ENCODE measurements at places on chromosomes 7 and 10.

- no peak for DNase-seq
Observed at GRCh38 chr7:74138945-74139843, 35.0 kb upstream of the EIF4H start.

DNA sequence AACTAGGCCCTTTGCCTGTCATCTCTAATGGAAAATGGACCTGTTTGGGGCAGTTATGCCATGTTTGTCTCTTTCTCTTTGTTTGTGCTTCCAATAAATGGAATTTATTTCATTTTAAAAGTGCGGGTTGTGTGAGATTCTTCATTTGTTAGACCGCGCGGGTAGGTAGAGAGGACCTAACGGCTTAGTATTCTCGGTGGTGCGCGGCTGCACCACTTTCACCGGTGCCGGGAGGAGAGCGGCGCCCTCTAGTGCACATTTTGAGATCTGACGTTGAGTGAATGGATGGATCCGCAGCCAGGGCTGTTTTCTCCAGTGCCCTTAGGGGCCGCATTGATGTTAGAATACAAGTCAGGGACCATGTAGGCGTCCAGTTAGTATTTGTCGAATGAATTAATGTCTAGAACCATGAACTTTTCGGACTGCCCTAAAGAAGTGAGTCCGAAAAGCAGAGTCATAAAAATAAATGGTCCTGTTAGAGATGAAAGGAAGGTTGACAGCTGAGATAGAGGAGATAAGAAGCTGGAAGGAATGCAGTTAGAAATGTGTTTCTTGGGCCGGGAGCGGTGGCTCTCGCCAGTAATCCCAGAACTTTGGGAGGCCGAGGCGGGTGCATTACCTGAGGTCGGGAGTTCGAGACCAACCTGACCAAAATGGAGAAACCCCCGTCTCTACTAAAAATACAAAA is 29.3 kb upstream of the GIMAP8 start:
- DNase-seq: peak; percentile 78

DNA sequence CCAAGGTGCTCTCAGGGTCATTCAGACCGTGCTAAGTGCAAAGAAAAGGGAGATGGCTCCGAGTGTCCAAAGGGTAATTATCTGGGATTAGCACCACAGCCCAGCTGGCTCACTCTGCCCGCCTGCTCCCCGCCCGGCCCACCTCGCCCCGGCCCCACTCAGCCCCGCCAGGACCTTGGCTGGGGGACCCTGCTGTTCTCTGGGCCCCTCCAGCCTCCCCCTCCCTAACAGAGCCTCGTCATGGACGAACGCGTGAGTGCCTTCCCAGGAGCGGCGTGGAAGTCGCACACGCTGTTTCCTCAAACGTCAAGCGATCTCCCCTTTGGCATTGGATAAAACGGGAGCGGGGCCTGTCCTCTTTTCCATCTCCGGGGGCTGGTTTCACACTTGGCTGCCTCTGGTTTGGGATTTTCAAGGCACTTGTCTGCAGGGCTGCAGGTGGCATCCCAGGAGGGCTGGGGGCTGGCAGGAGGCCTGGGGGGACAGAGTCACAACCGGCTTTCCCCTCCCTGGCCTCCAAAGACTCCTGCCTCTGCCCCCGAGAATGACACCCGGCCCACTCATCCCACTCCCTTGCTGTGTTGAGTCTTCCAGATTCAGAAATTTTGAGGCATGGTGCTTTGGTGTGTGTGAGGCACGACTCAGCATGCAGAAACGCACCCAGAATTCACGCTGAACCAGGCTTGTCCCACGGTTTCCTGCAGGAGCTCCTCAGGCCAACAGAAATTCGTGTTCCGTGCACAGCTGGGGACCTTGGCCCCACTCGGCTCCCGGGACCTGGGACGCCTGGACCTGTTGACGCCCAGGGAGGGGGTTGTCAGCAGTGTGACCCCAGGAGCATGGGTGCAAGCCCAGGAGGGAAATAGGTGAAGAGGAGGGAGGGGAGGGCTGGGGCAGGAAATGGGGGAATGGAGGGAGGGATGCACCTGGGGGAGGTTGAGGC is 110.0 kb downstream of the PDGFA start:
- no peak for DNase-seq

DNA sequence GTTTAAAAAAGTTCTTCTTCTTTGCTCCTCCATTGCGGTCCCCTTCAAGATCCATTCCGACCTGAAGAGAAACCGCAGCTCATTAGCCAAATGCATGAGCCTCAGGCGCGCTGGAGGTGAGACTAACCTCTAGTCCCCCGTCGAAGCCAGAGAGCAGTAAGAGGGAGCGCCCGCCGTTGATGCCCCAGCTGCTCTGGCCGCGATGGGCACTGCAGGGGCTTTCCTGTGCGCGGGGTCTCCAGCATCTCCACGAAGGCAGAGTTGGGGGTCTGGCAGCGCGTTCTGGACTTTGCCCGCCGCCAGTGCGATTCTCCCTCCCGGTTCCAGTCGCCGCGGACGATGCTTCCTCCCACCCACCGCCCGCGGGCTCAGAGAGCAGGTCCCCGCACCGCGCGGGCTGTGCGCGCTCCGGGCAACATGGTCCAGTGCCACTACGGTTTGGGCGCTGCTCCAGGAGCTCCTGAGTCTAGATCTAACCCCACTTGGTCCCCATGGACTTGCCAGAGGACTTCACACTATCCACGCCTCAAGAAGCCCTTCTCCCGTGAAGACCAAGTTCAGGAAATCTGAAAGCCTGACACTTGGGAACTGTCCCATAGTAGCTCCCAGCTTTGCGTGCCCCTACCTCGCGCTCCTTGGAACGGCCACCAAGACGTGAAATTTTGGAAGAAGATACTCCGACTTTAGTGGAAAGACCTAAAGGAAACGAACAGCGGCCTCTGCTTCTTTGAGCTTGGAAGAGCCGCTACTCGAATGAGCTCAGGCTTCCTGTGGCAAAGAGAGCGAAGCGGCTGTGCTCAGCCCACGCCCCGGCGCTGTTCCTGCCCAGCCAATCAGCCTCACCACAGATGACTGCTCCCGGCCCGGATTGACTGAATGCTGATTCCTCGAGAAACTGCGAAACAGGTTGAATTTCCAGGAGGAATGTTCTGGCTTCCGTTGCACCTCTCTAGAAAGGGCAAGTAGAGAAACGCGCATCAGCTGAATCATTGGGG is at the start of gene ABCB1:
Gene ABCB1, minus strand, starts transcription at position 755 of the 995 bp plus-strand sequence. Its CDS starts 700 bp downstream, at position 55.
- DNase-seq: peak; percentile 56

GRCh38 chr7:116113310-116113709 is 82.7 kb upstream of the TFEC start:
- no peak for DNase-seq

- DNase-seq: no peak
Observed at GRCh38 chr10:6647811-6648526, 67.9 kb upstream of the PRKCQ start.

DNA sequence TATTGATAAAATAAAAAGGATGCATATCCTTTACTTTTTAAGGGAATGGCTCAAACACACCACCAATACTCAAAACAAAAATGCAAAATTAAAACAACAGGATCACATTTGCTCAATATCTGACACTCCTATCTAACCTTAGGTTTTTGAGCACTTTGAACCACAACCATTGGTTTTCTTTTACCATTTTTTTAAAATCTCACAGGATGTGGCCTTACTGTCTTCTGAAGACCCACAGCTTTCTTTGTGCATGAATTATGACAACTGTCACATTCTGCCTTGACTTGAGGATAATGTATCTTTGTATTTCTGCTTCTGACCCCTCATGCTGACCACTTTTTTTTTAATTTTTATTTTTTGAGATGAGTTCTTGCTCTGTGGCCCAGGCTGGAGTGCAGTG is 461.1 kb upstream of the NRP1 start:
- DNase-seq: no peak

DNA sequence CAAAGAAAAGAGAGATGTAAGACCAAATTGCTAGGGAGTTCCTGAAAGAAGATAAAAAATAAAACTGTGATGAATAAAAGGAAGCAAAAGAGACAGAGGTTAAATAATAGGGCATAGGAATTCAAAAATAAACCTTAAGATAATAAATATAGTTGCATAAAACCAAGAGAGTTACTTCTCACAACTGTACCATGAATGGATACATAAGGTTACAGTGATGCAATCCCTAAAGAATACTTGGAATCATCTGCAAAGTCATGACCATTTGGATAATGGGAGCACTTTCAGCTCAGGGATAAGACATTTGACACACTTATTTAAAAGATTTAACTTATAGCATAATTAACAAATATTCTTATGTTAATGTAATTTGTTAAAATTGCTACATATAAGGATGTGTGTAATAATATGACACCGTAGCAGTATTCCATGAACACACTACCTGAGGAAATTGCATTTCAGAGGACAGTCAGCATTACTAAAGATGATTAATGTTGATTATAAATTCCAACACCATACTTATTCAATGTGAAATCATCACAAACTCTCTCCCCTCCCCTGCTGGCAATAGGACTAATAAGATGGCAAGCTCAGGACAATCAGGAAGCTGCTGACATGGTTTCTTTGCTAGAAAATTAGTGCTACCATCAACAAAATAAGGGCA is 202.1 kb upstream of the AKR1E2 start:
- DNase-seq: peak; percentile 55

DNA sequence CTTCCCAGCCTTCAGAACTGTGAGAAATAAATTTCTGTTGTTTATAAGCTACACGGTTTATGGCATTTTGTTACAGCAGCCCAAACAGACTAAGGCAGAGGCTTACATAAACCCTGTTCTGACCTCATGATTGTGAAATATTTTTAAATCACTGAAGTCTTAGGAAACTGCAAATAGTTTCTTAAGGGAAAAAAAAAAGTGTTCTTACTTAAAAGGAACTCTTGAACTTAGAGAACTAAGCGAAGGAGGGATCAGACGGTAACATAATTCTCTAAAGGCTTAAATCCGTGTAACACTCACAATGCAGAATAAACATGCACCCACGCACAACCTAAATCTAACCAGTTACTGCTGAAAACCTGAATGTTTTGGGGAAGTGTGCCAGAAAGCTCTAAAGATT is 749.1 kb upstream of the LRRTM3 start:
- DNase-seq: peak; percentile 12

DNA sequence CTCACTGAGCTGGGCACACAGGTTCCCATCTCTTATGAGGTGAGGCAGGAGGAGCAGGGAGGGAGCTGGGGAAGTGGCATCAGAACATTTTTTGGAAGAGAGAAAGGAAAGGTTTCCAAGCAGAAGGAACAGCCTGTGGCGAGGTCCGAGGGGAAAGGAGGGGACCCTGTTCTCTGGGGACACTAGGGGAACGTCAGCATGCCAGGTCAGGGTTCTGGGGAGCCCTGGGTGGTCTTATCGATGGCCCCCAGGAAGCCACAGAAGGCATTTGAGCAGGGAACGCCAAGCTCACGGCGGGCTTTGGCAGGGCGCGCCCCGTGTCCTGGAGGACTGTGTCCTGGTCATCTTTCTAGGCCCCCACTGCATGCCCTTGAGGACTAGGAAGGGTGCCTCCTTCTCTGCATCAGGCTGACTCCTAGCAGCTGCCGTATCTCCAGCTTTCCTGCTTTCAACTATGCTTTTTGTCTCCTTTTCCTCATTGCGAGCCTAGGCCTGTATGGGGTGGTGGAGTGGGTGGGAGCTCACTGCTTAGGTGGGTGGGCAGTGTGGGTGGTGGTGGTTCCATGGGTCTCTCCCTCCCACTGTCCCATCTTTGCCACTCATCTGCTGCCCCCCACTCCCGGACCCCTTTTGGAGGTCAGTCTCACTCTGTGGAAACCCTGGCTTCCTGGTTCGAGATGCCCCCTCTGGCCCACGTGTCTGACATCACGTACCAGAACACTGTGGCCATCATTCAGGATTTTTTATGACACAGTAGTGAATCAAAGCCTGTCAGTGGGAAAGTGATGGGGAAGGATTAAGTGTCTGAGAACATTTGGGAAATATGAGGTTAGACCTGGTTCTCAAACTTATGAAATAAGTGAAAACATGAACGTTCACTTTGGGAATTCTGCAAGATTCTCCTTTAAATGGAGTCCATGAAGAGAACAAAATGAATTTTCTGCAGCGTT is 89.1 kb downstream of the CUX1 start:
- DNase-seq: no peak

DNA sequence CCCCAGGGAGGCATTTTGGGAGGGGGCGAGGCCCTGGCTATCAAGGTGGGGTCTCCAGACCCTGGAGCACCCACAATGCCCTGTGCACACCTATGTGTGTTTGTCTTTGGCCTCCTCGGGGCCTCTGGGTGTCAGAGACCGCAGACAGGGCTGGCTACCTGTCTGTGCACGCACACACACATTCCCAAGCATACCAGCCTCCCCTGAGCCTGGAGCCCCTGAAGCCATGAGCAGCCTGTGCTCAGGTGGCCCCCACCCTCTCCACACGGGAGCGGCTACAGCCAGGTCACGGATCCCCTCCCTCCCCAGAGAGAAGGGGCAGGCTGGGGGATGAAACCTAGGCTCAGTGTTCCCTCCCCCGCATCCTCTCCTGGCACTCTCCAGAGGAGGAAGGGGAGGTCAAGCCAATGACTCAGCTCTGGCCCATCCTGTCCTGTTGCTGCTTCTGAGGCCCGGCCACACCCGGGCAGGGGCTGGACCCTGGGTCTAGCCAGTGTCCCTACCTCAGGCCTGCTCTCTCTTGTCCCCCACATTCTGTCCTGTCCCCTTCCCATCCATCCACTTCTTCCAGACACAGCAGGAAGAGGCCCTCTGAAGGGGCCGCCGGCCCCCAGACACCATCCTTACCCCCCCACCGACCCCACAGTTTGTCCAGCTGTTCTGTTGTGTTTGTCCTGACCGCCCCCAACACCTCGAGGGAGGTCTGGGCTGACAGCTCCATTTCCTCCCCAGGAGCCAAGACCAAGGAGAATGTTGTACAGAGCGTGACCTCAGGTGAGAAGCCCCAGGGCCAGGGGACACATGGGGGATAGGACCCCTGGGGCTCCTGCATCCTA is 720 bp downstream of the SNCG start:
- DNase-seq: peak; percentile 62

DNA sequence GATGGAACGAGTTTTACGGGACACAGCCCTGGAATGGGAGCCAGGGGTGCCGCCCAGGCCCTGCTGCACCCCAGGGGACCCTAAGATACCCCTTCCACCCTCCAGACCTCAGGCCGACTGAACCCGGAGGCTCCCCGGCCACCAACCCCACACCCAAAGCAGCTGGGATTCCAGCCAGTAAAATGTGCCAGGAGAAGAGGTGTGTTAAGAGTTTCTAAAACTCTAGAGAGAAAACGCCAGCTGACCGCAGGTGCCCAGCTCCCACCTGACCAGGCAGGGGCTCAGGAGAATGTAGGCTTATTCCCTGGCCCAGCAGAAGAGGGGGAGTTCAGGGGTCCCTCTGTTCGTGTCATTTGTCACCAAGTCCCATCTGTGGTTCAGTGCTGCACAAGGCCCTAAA is 17.5 kb downstream of the NUDT1 start:
- DNase-seq: no peak

Measured in astrocyte of the spinal cord (primary cell).